Renal pelvis (tissue), 12 donors: ENCODE measurements at places on chromosomes 2 and 18. TPM values are rescaled to one million over a fixed set of nuclear protein-coding genes. Genes with fewer than 3 reads are reported as not detected.

The CYP27C1 gene
- 11.5 TPM for polyA plus RNA-seq

The SCYGR4 gene
- polyA plus RNA-seq, result not detected

DNA sequence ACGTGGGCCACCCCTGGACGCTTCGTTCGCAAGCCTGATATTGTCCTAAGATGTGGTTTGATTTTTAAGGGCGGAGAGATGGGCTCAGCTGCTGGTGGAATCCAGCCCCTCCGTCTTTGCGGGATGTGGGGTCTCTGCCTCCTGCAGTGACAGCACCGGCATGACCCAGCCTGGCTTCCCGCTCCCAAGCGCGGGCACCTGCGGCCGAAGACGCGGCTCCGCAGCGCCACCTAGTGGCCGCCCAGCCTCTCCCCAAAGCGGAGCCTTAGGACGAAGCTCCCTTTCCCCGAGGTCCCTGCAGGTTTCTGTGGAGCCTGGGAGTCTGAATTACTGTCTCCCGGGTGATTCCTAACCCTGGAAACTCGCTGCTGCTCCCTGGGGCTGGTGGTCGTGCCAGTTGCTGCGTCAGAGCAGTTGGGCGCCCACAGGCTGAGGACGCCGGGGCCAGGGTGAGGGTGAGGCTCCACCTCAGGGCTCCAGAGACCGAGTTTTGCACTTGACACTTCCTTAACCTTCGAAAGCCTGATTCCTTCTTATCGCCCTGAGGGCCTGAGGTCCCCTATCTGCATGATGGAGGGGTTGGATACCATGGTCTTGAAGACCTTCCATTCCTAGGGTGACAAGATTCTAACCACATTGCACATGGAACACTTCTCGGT is 137.5 kb downstream of the TPO start:
- no peak for DNase-seq

DNA sequence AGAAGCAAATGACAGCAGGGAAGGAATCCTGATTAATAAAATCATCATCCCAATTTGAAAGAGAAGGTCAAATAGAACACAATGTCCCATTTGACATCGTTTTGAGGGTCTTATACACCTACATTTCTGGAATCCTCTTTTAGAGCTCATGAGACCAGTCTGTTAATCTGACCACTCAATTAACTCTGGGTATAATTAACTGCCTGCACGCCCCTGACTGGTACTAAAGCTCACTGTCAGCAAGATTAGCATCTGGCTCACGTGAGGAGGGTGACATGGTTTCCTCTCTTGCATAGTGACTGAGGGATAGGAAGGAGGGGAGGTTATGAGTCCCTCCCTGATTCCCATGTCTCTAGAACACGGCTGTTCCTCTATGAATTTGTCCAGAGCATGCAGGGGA is 124.3 kb downstream of the ICOS start:
- DNase-seq, result no peak

The NTSR2 gene
- not detected for polyA plus RNA-seq

- DNase-seq, result no peak
These were observed 122.1 kb downstream of the ARL4C start for GRCh38 chr2:234374736-234375135.

The ANKRD62 gene
- 0.03 TPM for polyA plus RNA-seq

- peak; percentile 77 for DNase-seq
These were observed 761.6 kb downstream of the DSC3 start for GRCh38 chr18:30280861-30281470.

DNA sequence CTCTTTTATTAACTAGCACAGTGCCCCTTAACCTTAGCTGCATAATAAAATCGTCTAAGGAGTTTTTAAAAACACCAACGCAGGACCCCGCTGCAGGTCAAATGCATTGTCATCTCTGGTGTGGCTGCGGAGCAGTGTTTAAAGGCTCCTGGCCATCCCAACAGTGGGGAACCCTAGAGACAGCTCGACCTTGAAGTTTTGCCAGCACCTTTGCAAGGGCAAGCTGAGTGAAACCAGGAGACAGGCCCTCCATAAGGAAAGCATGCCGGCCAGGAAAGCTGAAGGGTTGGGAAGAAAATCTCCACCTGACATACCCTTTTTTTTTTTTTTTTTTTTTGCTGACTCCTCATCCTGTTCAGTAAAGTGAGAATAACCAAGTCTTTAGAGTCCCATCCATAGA is 349.0 kb downstream of the CMPK2 start:
- no peak for DNase-seq

- DNase-seq, result no peak
These were observed 46.8 kb upstream of the ANKRD62 start for GRCh38 chr18:12046751-12047335.

The KCNG3 gene
- 0.52 TPM for polyA plus RNA-seq

The PLEKHB2 gene
- polyA plus RNA-seq, result 92.9 TPM

DNA sequence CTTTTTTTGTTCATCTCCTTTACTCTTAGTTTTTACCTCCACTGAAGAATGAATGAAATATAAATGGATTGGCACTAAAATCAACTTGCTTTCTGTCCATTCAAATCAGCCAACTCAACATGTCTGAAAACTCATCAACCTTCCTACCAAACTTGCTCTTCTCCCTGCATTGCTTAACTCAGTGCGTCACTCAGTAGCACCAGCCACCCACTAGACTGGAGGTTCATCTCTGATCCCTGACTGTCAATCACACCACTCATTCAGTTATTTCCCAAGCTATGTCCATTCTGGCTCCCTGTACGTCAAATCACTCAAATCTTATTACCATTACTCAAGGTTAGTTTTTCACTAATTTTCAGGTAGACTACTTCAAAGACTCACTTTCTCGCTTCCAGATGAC is 75.2 kb upstream of the RBMS1 start:
- DNase-seq, result no peak

- DNase-seq, result no peak
These were observed 27.4 kb upstream of the MRO start for GRCh38 chr18:50847192-50847591.

GRCh38 chr2:156320486-156321098 is 11.9 kb downstream of the NR4A2 start:
- no peak for DNase-seq

DNA sequence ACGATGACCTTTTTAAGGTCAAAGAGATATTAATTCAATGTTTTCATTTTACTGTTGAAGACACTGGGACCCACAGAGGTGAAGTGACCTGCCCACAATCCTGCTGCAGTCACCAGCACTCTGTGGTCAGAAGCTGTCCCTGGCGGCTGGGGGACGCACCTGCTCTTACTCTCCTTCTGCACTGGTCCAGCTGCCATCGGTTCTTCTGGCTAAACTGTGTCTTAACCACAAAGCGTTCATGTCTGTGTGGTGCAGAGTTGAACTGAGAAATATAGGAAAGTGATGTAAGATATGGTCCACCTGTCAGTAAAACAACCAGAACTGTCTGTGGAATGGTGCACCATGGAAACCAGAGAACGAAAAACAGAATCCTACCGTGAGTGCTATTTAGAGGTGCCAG is 44.9 kb upstream of the SMIM21 start:
- no peak for DNase-seq

DNA sequence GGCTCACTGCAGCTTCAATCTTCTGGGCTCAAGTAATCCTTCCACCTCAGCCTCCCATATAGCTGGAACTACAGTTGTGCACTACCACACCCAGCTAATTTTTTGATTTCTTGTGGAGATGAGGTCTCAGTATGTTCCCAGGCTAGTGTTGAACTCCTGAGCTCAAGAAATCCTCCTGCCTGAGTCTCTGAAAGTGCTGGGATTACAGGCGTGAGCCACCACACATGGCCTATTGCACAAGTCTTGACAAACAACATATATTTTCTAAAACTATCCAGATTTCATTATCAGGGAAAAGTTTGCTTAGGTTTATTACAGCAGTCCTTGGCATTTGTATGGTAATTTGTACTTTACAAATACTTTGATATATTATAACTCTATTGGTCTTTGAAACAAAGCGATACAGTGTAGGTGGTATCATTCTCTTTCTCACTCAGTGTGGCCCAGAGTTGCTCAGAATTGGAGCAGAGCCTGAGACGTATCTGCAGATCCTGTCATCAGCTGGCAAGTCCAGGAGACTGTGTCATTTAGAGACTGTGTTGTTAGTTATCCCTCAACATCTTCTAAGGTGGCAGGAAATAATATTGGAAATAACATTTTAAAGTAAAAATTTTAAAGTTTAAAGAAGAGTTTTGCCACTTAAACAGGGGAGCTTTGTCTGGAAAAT is 41.4 kb downstream of the PDK1 start:
- no peak for DNase-seq

DNA sequence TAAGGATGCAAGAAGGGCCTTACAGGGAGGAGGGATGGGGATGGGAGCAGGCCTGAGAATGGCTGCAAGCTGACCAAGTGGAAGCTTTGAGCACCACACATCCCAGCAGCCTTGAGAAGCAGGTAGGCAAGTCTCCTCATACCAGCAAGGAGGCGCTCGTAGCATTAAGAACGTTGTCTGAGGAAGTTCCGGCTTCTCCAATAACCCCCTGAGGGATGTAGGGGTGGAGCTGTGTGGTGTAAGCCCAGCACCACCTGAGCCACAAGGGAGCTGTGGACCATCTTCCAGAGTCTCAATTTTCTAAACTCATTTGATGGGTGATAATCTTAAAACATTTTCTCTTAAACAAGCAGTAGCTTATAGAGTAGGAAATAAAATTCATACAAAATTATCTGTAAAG is 50.6 kb downstream of the ST3GAL5 start:
- no peak for DNase-seq

The RANBP2 gene
- polyA plus RNA-seq, result 65.4 TPM
